ENCODE measurements at places on chromosomes 7 and 10.

DNA sequence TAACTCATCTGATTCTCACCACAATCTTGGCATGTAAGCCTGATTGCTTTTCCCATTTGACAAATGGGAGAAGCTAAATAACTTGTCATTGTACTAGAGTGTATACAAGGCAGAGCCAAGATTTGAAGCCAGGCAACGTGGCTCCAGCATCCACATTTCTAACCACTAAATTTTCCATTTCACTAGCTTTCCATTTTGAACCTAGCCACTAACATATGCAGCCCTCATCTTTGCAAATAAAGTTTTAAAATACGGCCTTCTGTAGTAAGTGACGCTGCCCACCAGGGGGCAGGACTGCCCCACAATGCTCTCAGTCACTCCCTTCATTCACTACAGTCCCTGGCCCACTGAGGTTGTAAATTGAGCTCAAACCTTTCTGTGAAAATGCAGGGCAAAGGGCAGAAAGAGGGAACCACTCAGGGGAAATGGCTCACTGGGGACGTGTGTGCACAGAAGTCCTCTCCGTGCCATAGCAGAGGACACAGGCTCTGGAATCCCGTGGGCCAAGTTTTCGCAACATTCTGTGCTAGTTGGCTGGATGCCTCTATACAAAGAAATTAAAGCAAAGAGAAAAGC lies 315.7 kb downstream of the TNS3 start:
- DNase-seq, result no peak

GRCh38 chr10:55628260-55628701 lies 732.8 kb downstream of the ZWINT start:
- no peak for DNase-seq

GRCh38 chr10:94107191-94107590 lies 113.5 kb downstream of the PLCE1 start:
- DNase-seq, result no peak

- DNase-seq, result no peak
Observed at GRCh38 chr10:111874576-111874975, 309.0 kb downstream of the GPAM start.

DNA sequence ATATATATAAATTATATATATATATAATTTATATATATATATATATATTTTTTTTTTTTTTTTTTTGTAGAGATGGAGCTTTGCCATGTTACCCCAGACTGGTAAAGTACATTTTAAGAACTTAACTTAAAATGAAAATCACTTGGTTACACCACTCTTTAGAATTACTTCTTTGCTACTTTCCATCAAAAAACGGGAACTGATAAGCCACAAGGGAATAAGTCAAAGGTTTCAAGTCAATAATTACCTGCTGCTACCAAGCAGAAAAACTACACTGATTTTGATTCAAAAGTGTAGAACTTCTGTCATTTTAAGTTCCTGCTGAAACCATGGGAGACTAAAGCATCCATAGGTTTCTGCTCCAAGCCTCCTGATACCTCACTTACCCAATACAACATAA lies 12.2 kb downstream of the PPA1 start:
- DNase-seq, result no peak

DNA sequence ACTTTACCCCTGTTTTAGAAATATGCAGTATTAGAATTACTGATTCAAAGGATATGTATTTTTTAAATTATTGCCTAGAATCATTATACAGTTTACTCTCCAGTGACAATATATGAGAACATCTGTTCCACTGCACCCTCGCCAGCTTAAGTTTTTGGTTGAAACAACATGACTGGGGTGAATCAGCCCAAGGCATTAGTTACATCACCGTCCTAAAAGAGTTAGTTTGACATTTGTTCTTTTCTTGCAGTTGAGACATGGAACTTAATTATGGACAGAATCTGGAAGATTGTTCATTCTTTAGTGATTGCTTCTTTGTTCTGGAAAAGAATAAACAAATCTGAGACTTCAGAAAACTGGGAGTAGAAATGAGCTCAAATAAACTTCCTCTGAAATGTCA lies 167.3 kb upstream of the DKK1 start:
- no peak for DNase-seq

GRCh38 chr7:3575753-3576531 lies 274.9 kb downstream of the SDK1 start:
- DNase-seq, result no peak

DNA sequence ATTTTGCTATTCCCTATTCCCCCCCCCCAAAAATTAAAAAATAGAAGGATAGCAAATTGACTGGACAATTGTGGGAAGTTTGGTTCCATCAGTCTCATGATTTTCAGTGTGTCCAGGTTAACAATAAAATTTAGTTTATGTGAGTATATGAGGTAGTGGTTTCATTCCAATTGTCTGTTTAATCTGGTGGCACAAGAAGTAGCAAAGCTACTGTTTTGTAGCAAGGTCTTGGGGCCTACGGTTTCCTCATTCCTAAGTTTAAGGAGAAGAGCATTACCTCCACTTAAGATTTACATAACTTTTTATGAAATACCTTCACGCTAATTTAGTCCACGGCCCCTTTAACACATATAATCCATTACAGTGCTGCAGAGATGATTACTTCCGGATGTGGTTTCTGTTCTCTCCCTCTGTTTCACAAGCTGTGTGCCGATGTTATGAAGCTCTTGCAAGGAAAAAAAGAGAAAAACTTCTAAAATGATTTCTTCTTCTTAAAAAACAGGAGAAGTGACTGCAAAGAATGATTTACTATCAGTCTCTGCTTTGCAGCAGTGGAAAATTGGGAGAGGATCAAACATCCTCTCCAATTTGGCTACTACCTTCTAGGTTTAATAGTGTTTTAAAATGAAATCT lies 32.7 kb upstream of the NPVF start:
- DNase-seq, result no peak

DNA sequence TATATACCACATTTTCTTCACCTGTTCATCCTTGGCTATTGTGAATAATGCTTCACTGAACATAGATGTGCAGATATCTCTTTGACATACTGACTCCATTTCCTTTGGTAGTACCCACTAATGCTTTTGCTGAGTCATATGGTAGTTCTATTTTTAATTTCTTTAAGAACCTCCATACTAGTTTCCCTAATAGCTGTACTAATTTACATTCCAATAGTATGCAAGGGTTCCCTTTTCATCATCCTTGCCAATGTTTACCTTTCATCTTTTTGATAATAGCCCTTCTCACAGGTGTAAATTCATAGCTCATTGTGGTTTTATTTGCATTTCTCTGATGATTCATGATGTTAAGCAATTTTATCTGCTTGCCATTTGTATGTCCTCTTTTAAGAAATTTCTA lies 159.9 kb downstream of the CALCR start:
- no peak for DNase-seq

GRCh38 chr10:48670978-48671913 lies 13.4 kb upstream of the WDFY4 start:
- no peak for DNase-seq

- DNase-seq, result no peak
Observed at GRCh38 chr10:110208614-110209453, 1.4 kb downstream of the MXI1 start.

DNA sequence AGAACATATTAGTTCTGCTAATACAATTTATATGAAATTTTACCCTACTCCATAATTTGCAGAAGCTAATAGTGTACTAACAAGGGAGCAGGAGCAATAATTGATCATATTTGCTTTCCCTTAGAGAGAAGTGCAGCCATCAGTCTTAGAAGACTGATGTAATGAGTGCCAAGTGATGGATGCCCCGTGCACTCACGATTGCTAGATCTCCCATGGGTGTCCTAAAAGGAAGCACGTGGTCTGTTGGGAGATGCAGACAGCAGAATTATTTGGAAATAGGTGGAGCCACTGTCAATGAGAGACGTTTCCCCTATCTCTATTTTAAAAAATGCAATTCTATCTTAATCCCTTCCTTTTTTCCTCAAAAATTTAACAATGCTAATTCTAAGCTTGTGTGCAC lies 772.2 kb upstream of the C7orf33 start:
- DNase-seq, result no peak

GRCh38 chr7:147997636-147998035 lies 592.9 kb upstream of the C7orf33 start:
- DNase-seq, result no peak

DNA sequence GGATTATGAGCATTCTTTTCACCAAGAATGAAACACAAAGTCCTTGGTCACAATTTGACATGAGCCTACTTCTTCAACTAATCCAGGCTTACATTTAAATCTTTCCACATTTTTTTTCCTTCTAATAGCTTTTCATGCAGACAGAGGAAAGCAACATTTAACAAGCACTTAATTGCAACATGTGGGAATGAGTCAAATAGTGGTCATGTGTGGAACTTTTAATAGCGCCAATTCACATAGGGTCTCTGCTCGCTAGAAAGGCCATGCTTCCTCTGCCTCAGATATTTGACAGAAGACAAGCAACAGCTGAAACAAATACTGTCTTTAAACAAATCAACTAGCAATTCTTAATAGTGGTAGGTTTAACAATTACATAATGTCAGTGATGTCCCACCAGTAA lies 285.9 kb upstream of the ETV1 start:
- no peak for DNase-seq
